ENCODE measurements at places on chromosomes 4 and X. TPM values are rescaled to one million over a fixed set of nuclear protein-coding genes. Genes with fewer than 3 reads are reported as not detected.
A peak's percentile ranks its signal among the peaks of the same experiment; 100 is the strongest.

The OCIAD2 gene
- total RNA-seq: 71.1 TPM

The GATA1 gene
- total RNA-seq: 0.35 TPM

- H3K36me3 ChIP-seq: no peaks in the 10 kb centered on the region
- peak; percentile 8 for DNase-seq
- peak overlapping the region; percentile 83 for H3K4me3 ChIP-seq
- peaks cover 40% of the 10 kb centered on the region for H3K4me1 ChIP-seq
- peak overlapping the region; percentile 98 for H3K27ac ChIP-seq
Measured at GRCh38 chrX:23953908-23954269, 46.1 kb downstream of the CXorf58 start.

DNA sequence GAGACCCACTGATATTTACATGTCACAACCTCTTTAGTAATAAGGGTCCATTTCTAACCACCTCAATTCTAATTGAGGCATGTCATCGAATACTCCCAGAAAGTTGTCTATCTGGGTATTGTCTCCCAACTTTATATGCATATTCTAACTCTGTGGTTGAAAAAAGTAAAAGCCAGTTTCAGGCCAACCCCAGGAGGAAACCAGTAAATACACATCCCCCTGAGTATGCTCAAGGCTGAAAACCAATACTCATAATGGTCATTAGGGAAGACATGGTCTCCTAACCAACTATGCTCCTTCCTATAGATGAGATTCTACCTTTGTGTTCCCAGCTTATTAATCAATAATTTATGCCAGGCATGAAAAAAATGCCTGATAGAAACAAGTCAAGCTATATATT is 96.6 kb downstream of the SH3KBP1 start:
- peaks cover 74% of the 10 kb centered on the region for H3K4me1 ChIP-seq
- H3K4me3 ChIP-seq: peak overlapping the region; percentile 73
- no peak overlapping the region for H3K27ac ChIP-seq
- no peaks in the 10 kb centered on the region for H3K27me3 ChIP-seq
- DNase-seq: no peak

- DNase-seq: peak; percentile 14
- peaks cover 5% of the 10 kb centered on the region for H3K36me3 ChIP-seq
- H3K27me3 ChIP-seq: peaks cover 36% of the 10 kb centered on the region
- peak overlapping the region; percentile 73 for H3K4me3 ChIP-seq
- H3K4me1 ChIP-seq: peaks cover 82% of the 10 kb centered on the region
Measured at GRCh38 chrX:154734061-154734781, 16.7 kb downstream of the GAB3 start.

DNA sequence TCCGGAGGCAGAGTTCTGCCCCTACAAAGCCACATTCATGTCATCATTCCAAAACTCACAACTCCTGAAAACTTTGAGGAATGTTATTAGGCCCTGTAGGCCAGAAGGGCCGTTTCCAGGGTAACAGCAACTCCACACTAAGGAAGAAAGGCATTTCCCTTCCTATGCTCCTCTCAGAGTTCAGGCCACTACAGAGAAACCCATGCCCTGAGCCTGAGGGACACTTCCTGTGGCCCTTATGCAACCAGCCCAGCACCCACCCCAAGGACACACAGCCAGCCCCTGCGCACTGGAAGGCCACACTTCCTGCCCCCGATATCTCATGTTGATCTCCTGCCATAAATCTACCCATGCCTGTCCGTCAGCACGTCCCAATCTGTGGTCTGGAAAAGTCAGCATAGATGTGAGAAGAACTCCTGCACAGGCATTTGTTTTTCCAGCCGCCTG is 289.3 kb downstream of the BCOR start:
- no peak for DNase-seq
- H3K27ac ChIP-seq: no peak overlapping the region
- H3K36me3 ChIP-seq: no peaks in the 10 kb centered on the region
- H3K4me1 ChIP-seq: peaks cover 20% of the 10 kb centered on the region

The ZMAT1 gene
- total RNA-seq: 9.2 TPM

- peaks cover 8% of the 10 kb centered on the region for H3K27me3 ChIP-seq
- H3K4me1 ChIP-seq: peaks cover 29% of the 10 kb centered on the region
- H3K4me3 ChIP-seq: peak overlapping the region; percentile 77
- H3K27ac ChIP-seq: no peak overlapping the region
- no peaks in the 10 kb centered on the region for H3K36me3 ChIP-seq
- DNase-seq: no peak
Measured at GRCh38 chrX:154327038-154327820, 31.6 kb downstream of the TKTL1 start.

DNA sequence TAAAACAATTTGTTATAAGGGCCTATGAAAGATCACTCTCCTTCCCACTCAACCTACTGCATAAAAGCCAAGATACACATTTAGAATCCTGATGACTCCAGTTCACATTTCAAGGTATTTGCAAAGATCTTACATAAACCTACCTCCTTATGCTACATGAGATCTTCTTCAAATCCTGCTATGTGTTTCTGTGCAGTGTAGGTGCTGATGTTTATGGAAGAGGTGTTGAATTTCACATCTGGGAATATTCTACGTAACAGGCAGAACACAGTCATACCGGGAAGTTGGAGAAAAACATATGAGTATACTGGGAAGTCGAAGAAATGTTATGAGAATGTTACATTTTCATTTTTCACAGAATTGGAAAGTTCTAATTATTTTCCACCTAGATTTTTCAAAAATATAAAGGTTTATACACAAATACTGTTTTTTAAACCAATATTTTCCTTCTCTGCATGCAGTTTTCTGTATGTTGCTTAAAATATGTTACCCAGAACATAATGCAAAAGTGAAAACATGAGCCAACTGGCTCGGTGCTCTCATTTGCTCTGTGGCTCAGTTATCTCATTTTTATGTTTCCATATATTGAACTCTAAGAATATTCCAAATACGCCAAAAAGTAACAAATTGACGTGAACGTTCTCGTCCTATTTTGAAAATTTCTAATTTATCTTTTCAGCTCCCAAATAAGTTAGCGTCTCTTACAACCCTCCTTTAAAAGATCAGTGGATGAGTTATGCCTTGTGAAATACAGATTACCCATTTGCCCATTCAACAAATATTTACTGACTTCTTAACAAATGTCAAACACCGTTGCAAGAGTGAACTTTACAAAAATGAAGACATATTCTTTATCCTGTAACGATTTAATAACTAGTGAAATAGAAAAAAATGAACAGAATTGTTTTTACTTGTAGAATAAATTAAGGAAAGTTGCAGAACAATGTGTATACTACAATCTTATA is 899.3 kb downstream of the STIM2 start:
- H3K36me3 ChIP-seq: no peaks in the 10 kb centered on the region
- H3K4me1 ChIP-seq: no peaks in the 10 kb centered on the region
- H3K27ac ChIP-seq: no peak overlapping the region
- H3K4me3 ChIP-seq: no peak overlapping the region

- DNase-seq: no peak
- no peak overlapping the region for H3K4me3 ChIP-seq
- H3K36me3 ChIP-seq: no peaks in the 10 kb centered on the region
Measured at GRCh38 chr4:11821772-11822430, 393.2 kb upstream of the HS3ST1 start.

DNA sequence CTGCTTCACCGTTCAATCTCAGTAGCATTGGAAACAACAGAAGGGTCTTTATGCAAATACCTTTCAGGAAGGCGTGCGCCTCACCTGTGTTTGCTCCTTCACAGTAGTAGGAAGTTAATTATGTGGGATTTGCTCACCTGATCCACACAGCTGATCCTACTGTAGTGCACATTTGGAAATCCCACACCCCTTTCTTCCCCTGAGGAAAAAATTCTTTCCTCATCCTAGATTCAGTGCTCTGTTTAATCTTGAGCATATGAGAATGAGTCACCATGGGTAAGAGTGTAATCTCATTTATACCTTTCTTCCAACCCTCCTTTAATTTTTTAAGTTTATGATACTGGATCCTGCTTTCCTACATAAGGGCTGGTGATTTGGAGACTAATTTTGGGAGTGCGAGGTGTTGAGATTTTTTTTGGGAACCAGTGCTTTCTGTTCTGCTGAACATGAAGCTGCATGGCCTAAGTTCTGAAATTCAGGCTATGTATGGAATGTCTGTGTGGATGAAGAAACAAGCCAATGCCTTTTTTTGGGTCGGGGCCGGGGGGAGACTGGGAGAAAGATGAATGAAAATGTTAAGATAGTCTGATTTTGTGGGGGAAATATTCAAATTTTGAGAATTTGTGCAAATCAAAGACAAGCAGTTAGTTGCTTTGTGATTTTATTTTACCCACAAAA is 19.0 kb downstream of the GAB1 start:
- no peak overlapping the region for H3K27ac ChIP-seq
- H3K27me3 ChIP-seq: peaks cover 8% of the 10 kb centered on the region
- H3K4me1 ChIP-seq: peaks cover 33% of the 10 kb centered on the region

The DUSP21 gene
- total RNA-seq: not detected

GRCh38 chr4:78320349-78320935 is 231.1 kb upstream of the ANXA3 start:
- no peaks in the 10 kb centered on the region for H3K36me3 ChIP-seq
- H3K4me3 ChIP-seq: peak overlapping the region; percentile 6
- DNase-seq: no peak
- no peaks in the 10 kb centered on the region for H3K4me1 ChIP-seq
- H3K27ac ChIP-seq: no peak overlapping the region
- H3K27me3 ChIP-seq: peaks cover 26% of the 10 kb centered on the region

GRCh38 chr4:69078852-69079251 is 17.4 kb upstream of the UGT2B7 start:
- no peak overlapping the region for H3K4me3 ChIP-seq
- no peaks in the 10 kb centered on the region for H3K36me3 ChIP-seq
- H3K4me1 ChIP-seq: no peaks in the 10 kb centered on the region
- DNase-seq: no peak
- H3K27me3 ChIP-seq: no peaks in the 10 kb centered on the region

The PGAM4 gene
- not detected for total RNA-seq

DNA sequence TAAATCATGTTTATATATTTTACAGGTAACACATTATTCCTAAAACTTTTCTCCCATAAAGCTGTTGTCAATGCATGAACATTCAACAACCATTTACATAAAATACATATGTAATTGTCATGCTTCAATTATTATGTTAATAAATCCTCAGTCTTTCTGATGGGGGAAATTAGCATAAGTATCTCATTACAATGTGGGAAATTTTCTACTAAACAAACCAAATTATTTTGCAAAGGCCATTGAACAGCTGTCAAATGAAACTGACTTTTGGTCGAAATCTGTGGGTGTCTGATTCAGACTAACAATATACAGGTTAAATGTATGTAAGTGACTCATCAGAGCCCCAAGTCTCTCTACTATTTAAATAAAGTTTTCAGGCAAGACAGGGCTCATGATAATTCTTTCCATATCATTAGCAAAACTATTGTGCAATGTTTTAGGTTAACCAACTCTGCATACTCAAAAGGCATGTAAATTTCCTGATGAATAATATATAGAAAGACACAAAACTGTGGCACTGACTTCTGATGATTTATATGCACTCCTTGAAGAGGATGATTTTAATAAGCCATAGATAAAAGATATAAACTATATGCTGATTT is 795.3 kb upstream of the AADAT start:
- DNase-seq: no peak
- H3K4me1 ChIP-seq: no peaks in the 10 kb centered on the region
- no peaks in the 10 kb centered on the region for H3K27me3 ChIP-seq
- H3K27ac ChIP-seq: no peak overlapping the region
- H3K4me3 ChIP-seq: no peak overlapping the region

- no peaks in the 10 kb centered on the region for H3K4me1 ChIP-seq
- H3K27me3 ChIP-seq: peaks cover 21% of the 10 kb centered on the region
- no peak overlapping the region for H3K27ac ChIP-seq
- no peak for DNase-seq
- no peaks in the 10 kb centered on the region for H3K36me3 ChIP-seq
Measured at GRCh38 chrX:115462406-115462805, 98.6 kb upstream of the PLS3 start.

- H3K27me3 ChIP-seq: no peaks in the 10 kb centered on the region
- H3K36me3 ChIP-seq: peaks cover 3% of the 10 kb centered on the region
- H3K27ac ChIP-seq: peak overlapping the region; percentile 94
Measured at GRCh38 chr4:87390551-87390890, 467 bp downstream of the HSD17B11 start.

DNA sequence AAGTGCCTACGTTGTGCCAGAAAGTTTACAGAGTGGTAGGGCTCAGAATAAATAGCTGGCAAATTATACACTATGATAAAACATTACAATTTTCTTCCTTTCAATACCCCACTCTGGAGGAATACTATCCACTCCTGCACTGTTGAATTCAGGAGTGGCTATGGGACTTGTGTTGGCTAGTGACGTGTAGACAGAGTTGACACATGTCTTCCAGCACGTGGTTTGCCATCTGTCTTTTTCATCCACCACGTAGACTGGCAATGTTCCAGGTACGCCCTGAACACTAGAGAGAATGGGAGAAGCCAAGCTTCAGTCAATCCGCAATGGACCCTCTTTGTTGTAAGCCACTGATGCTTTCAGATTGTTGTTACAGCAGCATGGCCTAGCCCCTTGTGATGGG is 168.8 kb upstream of the RBPJ start:
- H3K36me3 ChIP-seq: peaks cover 4% of the 10 kb centered on the region
- no peak overlapping the region for H3K27ac ChIP-seq
- peaks cover 35% of the 10 kb centered on the region for H3K4me1 ChIP-seq
- H3K4me3 ChIP-seq: no peak overlapping the region
- peaks cover 21% of the 10 kb centered on the region for H3K27me3 ChIP-seq

The ATP10D gene
- 3.0 TPM for total RNA-seq

DNA sequence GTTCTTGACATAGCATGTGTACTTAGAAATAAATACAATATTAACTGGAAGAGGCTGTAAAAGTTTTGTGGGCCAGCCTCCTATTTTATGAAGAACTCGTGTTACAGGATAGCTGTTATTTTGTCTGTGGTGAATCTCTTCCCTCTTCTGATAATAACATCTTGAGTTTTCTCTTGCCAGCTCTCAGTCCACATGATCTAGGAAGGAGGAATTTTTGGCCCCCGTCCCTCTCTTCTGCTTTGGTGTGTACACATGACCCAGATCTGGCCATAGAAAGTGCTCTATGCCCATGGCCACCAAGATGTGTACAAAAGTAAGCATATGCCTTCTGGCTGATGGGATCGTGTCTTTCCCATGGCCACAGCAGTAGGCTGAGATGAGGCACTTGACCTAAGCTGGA is 108.0 kb upstream of the LEF1 start:
- no peak overlapping the region for H3K4me3 ChIP-seq
- no peak for DNase-seq
- H3K4me1 ChIP-seq: no peaks in the 10 kb centered on the region

The MPC1L gene
- not detected for total RNA-seq

- H3K4me1 ChIP-seq: no peaks in the 10 kb centered on the region
- H3K27ac ChIP-seq: no peak overlapping the region
- no peaks in the 10 kb centered on the region for H3K36me3 ChIP-seq
- H3K27me3 ChIP-seq: no peaks in the 10 kb centered on the region
Measured at GRCh38 chrX:27765718-27766117, 42.1 kb upstream of the MAGEB10 start.

DNA sequence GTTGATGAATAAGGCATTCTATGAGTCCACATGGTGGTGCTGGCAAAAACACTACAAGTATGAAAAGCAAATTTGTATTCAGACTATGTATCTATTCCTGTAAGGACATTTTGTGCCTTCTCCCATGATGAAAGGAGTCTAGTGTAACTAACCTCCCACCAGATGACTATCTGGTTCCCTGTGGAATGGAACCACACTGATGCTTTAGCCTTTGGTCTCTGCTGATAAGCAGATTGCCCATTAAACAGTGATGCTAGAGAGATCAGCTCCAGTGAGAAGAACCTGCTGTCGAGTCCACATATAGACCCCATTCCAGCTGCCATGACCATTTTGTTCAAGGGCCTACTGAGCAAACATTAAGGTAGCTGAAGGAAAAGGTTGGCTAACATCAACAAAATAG is 10.5 kb upstream of the THOC2 start:
- no peaks in the 10 kb centered on the region for H3K4me1 ChIP-seq
- H3K36me3 ChIP-seq: no peaks in the 10 kb centered on the region
- H3K27me3 ChIP-seq: peaks cover 3% of the 10 kb centered on the region
- no peak for DNase-seq
